ENCODE measurements at places on chromosomes 13 and 19. TPM values are rescaled to one million over a fixed set of nuclear protein-coding genes. Genes with fewer than 3 reads are reported as not detected.
A peak's percentile ranks its signal among the peaks of the same experiment; 100 is the strongest.

GRCh38 chr13:91144054-91144453 lies 203.4 kb upstream of the MIR17HG start:
- no peak overlapping the region for H3K4me3 ChIP-seq
- H3K27ac ChIP-seq = no peak overlapping the region
- no peaks in the 10 kb centered on the region for H3K36me3 ChIP-seq
- no peaks in the 10 kb centered on the region for H3K27me3 ChIP-seq
- H3K4me1 ChIP-seq = no peaks in the 10 kb centered on the region

DNA sequence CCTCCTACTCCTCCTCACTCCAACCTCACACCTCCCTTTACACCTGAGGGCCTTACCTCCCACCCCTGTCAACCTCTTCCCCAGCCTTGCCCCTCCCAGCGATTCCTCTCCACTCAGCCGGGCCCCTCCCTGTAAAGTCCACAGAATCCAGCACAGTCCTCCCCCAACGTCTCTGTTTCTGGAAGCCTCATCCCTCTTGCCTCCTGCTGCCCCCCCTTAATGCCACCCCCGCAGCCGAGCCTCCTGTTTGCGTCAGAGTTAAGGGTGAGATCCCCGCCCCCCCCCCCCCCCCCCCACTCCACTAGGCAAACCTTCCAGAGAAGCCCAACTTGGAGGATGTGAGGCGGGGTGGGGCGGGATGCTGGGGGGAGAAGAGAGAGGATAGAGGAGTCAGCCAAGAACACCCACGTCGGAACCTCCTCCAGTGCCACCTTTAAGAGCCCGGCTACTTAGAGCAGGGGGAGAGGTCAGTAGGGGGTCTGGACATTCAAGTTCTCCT lies 2.1 kb downstream of the UNC13A start:
- no peak overlapping the region for H3K27ac ChIP-seq
- peaks cover 5% of the 10 kb centered on the region for H3K27me3 ChIP-seq
- H3K36me3 ChIP-seq = no peaks in the 10 kb centered on the region
- peaks cover 38% of the 10 kb centered on the region for H3K4me1 ChIP-seq
- peak overlapping the region; percentile 45 for H3K4me3 ChIP-seq

- H3K36me3 ChIP-seq = no peaks in the 10 kb centered on the region
- H3K4me3 ChIP-seq = no peak overlapping the region
- DNase-seq = no peak
- H3K27me3 ChIP-seq = no peaks in the 10 kb centered on the region
Observed at GRCh38 chr19:44592451-44592890, 20.9 kb upstream of the IGSF23 start.

DNA sequence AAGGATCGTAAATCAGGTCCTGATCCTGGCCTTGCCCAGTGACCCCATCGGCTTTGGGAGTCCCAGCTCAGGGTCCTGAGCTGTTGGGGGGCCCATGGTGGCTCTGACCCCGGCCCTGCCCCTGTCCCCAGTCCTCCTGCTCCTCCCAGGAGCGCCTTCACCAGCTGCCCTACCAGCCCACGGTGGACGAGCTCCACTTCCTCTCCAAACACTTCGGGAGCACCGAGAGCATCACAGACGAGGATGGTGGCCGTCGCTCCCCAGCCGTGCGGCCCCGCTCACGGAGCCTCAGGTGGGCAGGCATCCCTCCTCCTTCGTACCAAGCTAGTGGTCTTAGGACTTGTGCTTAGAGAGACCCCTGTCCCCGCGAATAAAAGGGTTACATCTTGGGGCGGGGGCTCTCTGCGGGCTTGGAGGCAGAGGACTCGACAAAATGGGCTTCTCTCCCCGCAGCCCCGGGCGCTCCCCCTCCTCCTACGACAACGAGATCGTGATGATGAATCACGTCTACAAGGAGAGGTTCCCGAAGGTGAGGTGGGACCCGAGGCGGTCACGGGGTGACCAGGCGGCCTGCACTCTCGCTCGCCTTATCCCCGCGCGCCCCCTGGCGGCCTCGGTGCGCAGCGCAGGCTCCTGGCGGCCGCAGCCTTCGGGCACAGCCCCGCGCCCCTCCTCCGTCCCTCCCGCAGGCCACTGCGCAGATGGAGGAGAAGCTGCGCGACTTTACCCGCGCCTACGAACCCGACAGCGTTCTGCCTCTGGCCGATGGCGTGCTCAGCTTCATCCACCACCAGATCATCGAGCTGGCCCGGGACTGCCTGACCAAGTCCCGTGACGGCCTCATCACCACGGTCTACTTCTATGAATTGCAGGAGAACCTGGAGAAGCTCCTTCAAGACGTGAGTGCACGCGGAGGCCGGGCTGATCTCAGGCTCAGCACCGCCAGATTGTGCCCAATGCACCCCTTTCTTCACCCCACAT lies 9.1 kb downstream of the MAST1 start:
- no peaks in the 10 kb centered on the region for H3K27me3 ChIP-seq
- DNase-seq = no peak

DNA sequence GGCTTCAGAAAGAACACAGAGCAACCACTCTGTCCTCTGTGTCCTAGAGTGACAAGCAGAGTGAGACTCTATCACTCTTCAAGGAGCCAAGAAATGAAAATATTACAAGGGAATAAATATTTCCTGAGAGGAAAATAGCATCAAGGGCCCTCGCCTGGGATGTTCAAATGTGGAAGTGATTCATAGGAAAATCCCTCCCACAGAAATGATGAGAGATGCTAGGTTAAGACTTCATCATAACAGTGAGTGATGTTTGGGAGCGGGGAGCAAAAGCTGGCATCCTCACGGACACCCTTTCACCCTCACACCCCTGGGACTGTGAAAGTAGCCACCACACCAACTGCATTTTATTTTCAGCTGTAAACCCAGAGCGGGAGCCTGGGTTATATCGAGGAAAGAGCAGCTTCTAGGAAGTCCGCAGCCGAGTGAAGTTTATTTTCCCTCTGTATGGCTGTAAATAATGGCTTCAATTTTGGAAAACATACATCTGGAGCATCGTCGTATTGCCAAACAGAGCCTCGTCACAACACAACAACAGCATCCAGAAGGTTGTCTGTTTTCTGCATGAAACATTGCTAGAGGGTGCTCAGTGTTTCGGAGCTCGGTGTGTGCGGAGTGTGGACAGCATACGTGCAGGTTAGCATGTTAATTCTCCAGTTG lies 54.8 kb downstream of the DLEU7 start:
- H3K4me1 ChIP-seq = no peaks in the 10 kb centered on the region
- no peaks in the 10 kb centered on the region for H3K36me3 ChIP-seq
- H3K27me3 ChIP-seq = no peaks in the 10 kb centered on the region
- H3K27ac ChIP-seq = no peak overlapping the region

DNA sequence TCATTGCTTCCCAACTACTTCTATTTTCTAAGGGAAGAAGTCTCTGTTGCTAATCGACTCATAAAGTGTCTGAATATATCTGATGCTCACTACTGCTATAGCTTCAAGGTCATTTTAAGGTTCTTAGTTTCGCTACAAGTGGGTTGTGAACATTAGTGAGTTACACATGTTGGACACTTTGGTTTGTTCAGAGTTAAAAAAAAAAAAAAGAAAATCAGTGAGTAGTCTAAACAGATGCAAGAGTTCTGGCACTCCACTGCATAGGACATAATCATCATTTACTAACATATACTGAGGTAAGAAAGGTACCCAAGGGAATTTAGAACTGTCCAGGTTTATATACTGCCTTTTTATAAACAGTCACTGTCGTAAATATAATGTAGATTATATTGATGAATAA lies 108.8 kb downstream of the KLF12 start:
- no peak overlapping the region for H3K27ac ChIP-seq
- H3K4me3 ChIP-seq = no peak overlapping the region
- H3K4me1 ChIP-seq = no peaks in the 10 kb centered on the region
- H3K27me3 ChIP-seq = no peaks in the 10 kb centered on the region
- no peak for DNase-seq
- no peaks in the 10 kb centered on the region for H3K36me3 ChIP-seq

- H3K36me3 ChIP-seq = peaks cover 27% of the 10 kb centered on the region
- H3K27ac ChIP-seq = no peak overlapping the region
- H3K4me3 ChIP-seq = no peak overlapping the region
- H3K4me1 ChIP-seq = no peaks in the 10 kb centered on the region
- no peak for DNase-seq
Observed at GRCh38 chr13:32264407-32264806, 50.8 kb downstream of the ZAR1L start.

GRCh38 chr13:78768950-78769349 lies 110.0 kb upstream of the OBI1 start:
- no peaks in the 10 kb centered on the region for H3K27me3 ChIP-seq
- H3K36me3 ChIP-seq = no peaks in the 10 kb centered on the region
- H3K4me1 ChIP-seq = no peaks in the 10 kb centered on the region
- H3K4me3 ChIP-seq = no peak overlapping the region
- H3K27ac ChIP-seq = no peak overlapping the region
- no peak for DNase-seq

DNA sequence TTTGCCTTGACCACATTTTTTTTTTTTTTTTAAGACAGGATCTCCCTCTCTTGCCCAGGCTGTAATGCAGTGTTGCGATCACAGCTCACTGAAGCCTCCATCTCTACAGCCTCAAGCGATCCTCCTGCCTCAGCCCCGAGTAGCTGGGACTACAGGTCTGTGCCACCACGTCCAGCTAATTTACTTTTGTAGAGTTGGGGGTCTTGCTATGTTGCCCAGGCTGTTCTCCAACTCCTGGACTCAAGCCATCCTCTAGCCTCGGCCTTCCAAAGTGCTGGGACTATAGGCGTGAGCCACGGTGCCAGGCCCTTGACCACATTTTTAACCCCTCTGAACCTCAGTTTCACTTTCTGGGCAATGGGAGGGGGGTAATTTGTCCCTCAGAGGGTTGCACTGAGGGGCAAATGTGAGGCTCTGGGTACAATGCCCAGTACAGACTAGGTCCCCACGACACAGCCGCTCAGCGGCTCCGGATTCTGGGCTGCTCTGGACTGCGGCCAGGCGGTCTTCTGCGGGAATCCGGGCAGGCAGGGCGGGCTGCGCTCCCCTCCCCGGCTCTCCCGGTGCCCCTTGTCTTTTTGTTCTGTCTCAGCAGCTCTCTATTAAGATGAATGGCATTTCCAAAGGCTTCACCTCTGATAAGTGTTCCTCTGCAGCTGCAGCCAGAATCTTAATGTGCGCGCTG lies 3.8 kb upstream of the ALOX5AP start:
- no peak for DNase-seq
- no peak overlapping the region for H3K27ac ChIP-seq
- H3K4me3 ChIP-seq = no peak overlapping the region
- H3K4me1 ChIP-seq = peaks cover 27% of the 10 kb centered on the region

DNA sequence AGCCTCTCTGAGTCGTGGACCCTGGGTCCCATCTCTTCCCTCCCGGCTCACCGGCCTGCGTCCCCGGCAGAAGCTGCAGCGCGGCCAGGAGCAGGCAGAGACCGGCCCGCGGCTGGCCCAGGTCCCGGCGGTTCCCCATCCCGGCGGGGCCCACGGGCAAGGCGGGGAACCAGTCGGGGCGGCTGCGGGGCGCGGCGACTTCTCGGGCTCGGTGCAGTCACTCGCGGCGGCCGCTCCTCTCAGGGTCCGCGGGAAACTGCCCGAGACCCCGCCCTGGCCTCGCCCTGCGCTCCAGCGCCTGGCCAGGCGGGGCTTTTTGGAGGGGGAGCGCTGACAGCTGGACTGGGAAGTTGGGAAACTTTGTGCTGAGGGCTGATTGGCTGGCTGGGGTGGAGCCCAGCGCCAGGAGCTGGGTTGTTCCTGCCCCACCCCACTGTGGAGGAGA lies at the start of gene COL5A3:
Gene COL5A3 (minus strand): TSS at position 258 of the 445 bp plus-strand sequence. CDS start 119 bp downstream, at position 139.
- H3K4me3 ChIP-seq = peak within 1 kb of the TSS; percentile 42

- no peak overlapping the region for H3K4me3 ChIP-seq
- DNase-seq = no peak
- H3K27me3 ChIP-seq = no peaks in the 10 kb centered on the region
- no peak overlapping the region for H3K27ac ChIP-seq
- H3K36me3 ChIP-seq = no peaks in the 10 kb centered on the region
Observed at GRCh38 chr19:39737351-39737750, 478 bp downstream of the CLC start.

DNA sequence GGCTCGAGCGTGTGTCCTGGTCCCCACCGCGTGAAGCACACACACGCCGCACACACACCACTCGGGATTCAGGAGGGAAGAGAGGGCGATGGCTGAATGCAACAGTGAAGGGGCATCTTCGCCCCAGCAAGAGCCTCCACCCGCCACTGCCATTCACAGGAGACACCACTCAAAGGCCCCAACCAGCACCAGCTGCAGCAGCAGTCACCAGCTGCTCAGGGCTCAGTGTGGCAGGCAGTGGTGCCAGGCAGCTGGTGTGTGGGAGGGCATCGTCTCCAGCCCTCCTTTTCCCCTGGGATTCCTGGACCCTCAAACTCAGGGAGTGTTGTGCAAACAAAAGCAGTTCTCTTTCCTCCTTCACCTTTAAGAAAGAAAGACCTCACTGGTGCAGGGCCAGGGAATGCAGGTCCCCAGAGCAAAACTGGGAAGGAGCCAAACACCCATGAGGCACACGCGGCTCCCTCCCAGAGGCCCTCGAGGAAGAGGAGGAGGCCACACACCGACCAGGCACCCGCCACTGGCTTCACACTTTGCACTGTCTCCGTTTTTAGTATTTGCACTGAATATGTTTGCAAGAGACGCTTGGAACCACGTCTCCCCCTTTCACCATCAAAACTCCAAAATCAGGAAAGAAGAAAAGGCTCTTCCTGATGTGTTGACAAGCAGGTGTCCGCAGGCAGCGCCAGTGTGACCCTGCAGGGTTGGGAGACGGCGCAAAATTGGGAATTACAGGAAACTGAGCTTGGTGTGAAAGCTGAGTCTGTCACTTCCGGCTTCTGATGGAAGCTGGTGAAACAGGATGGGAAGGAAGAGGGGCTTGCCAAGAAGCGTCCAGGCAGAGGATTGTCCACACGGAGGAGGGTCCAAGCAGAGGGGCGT lies 26.4 kb upstream of the F7 start:
- no peak overlapping the region for H3K27ac ChIP-seq
- H3K36me3 ChIP-seq = peaks cover 92% of the 10 kb centered on the region

- no peak overlapping the region for H3K27ac ChIP-seq
- peaks cover 41% of the 10 kb centered on the region for H3K27me3 ChIP-seq
- H3K4me1 ChIP-seq = peaks cover 37% of the 10 kb centered on the region
- no peak for DNase-seq
- H3K36me3 ChIP-seq = peaks cover 26% of the 10 kb centered on the region
- peak overlapping the region; percentile 21 for H3K4me3 ChIP-seq
Observed at GRCh38 chr19:55173714-55174409, 6.2 kb downstream of the SYT5 start.

PRTN3 gene
- 0.41 TPM for polyA plus RNA-seq

NLRP5 gene
- polyA plus RNA-seq = not detected

UGGT2 gene
- 25.4 TPM for polyA plus RNA-seq

HOOK2 gene
- 40.0 TPM for polyA plus RNA-seq
